HS-27A (cell line): ENCODE measurements at places on chromosomes 1 and 21.

- no peak for DNase-seq
These were observed 1.3 kb downstream of the FYB2 start for GRCh38 chr1:56817716-56818463.

GRCh38 chr21:42703965-42704364 is 50.5 kb downstream of the PDE9A start:
- DNase-seq: no peak

- no peak for DNase-seq
These were observed 77.9 kb downstream of the GFI1 start for GRCh38 chr1:92408825-92409224.

GRCh38 chr1:204419064-204419403 is 7.4 kb upstream of the PPP1R15B start:
- DNase-seq: no peak

DNA sequence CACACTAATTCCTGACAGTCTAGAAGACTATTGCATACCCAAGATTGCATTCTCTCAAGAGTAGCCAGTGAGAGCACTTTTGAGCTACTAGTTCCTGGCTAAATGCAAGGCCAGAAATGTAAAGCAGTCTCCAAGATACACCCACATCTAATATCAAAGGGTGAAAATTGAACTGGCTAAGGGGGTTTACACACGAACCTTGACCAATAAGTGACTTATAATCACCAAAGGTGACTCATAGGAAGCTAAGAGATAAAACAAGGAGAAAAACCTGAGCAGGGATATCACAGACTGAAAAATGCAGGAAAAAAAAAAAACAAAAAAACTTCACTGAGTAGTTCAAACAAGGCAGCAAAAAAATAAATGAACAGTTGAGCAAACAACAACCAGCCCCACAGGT is 172.2 kb upstream of the RRP15 start:
- DNase-seq: no peak

DNA sequence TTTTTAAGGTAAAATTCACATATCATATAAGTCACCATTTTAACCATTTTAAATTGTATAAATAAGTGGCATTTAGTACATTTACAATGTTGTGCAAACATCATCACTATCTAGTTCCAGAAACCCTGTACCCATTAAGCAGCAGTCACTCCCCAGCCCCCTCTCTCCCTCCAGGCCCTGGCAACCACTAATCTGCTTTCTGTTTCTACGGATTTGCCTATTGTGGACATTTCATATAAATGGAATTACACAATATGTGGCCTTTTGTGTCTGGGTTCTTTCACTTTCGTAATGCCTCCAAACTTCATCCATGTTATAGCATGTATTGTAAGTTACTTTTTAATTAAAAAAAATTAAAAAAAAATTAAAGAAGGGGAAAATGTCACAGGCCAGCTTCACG is 58.0 kb upstream of the RAB3GAP2 start:
- no peak for DNase-seq

DNA sequence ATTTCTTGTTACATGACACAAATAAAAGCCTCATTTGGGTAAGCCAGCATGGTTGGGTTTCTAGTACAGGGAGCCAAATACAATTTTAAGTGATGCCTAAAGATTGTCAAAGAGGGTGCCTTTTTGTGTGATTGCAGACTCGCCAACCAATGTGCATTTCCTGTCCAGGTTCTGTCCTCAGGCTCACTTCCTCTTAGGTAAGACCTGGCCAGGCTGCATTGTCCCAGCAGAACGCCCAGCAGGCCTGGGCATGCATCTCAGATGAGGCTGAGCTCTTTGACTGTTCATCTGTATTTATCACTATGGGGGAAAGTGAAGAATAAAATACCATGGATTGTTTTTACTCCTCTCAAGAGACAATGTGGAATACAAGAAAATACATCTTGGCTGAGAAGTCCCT is 49.7 kb downstream of the KCNC4 start:
- no peak for DNase-seq

DNA sequence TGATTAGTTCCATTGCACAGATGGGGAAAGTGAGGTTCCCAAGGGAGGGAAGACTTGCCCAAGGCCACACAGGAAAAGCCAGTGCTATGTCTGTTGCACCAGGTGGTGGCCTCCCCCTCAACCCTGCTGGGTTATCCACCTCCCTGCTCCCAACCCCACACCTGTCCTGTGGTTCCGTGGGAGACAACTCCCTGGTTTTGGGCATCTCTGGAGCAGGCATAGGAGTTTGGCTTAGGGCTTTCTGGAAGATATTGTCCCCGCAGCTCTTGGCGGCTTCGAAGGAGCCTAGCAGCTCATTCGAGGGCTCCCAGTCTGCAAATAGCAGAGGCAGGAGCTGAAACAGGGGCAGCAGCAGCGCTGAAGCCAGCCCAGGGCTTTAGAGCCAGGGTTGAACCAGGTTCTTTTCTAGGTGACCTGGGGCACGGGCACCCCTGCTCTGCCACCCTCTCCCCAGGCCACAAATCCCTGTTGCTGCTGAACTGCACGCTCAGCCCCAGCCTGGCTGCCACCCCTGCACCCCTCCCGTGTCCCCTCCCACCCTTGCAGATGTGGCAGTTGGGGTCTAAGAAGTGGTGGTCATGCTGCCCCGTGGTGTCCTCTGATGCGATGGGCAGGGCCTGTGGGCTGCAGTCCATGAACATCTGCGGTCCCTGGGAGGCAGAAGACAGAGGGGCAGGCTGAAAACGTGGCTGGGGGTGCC is 22.1 kb downstream of the SPOCD1 start:
- DNase-seq: no peak

- peak; percentile 67 for DNase-seq
These were observed 59.2 kb downstream of the TIAM1 start for GRCh38 chr21:31284797-31285397.

- DNase-seq: no peak
These were observed 1.5 kb downstream of the RGS2 start for GRCh38 chr1:192810253-192810880.
